NCI-H187 (cell line): ENCODE measurements at places on chromosomes 1 and 21.

GRCh38 chr1:224169718-224170270, 13.2 kb upstream of the DEGS1 start:
- DNase-seq = no peak

DNA sequence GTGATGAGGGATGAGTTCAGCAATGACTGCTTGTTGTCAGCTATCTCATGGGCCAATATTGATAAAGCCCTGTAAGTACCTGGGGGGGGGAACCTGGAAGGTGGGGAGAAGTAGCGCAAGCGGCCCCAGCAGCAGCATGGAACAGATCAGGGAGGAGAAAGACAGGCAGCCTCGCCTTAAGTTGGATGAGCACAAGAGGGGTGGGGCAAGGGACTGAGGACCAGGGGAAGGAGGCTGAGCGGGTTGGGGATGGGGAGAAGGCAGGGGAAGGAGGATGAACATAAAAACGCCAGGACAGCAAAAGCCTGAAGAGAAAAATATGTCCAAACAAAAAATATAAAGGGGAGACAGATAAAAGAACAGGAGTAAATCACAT, 70.6 kb downstream of the ALG14 start:
- DNase-seq = no peak

DNA sequence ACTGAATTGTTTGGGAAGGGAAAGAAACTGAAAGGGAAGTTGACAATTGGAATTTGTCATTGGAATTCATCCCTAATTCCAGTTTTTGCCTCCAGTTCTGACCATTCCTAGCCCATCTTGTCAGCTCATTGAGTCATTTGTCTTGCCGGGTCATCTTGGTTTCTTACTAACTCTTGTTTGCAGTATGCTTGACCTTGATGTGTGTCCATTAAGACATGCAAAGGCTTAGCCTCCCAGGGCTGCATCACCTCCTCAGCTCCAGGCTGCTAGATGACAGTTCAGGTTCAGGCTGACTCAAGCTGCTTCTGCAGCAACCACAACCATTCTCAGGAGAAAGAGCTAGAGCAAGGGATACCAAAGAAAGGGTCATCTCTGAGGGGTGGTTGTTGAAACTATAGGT, 151.3 kb upstream of the PTGFR start:
- DNase-seq = no peak

- DNase-seq = no peak
Observed at GRCh38 chr1:25715888-25716287, 84.1 kb upstream of the SELENON start.

DNA sequence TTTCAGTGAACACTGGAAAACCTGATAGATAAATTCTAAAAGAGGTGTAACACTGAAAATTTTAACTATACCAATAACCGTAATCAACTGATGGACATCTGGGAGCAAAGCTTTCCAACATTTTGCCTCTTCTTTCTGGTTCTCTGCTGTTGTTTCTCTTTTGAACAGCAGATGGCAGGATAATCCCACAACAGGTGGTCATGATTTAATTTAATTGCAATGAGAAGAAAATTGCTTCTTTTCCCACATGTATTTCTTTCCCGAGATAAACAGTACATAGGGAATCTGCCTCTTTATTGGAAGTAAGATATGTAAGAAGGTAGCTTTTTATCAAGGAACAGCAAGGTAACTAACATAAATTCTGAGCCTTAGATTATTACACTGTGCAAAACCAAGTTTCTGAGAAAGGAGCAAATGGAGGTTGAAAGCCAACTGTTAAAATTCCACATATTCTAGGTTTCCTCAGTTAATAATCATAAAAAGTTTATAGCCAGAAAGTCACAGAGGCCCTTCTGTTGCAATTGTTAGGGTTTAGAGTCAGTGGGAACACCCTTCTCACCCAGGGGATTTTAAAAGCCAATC, 72.9 kb downstream of the RPS6KA1 start:
- peak; percentile 14 for DNase-seq

DNA sequence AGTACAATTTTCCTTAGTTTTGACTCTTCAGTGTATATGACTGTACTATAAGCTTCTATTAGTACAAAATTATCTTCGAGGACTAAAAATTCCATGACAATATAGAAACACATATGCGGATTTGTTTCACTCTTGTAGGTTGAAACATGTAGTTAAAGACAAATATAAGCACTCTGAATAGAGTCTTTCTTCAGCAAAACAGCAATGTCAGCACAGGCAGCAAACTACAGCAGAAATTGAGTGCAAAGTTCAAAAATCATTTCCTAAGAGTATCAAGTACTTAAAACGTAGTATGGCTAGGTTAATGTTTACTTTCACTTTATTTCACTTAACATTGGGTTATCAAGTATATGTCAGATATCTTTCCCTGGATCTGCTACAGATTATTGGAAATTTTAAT, 106.7 kb downstream of the FAF1 start:
- DNase-seq = no peak

- DNase-seq = no peak
Observed at GRCh38 chr1:93635614-93636543, 45.8 kb downstream of the BCAR3 start.

DNA sequence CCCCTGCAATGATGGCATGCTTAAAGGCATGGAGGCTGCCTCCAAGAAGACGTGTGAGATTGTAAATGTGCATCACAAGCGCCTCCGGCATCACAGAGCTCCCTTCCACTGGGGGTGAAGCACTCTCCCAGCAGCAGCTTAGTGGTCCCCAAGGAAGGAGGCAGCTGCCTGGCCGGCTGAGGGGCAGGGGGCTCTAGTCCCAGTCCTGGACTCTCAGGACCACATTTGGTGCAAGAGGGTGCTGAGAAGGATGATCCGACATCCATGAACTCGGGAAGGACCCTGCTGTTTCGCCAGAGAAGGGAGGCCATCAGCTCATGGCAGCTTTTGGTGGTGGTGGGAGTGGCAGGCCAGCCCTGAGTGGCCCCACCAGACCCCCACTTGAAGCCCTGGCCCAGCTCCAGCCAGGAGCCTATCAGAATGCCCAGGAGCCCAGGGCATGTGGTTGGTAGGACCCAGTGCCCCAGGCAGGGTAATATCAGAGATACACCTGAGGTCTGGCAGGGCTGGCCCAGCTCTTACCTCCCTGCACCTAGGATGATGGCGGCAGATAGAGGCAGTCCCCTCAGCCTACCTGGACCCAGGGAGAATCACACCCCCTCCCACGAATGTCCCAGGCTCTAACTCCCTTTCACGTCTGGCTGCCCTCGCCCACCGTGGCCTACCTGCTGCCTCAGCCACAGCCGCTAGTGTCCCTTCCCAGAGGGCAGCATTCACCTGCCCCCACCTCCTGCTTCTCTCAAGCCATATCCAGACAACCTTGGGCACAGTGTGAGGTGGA, 2.4 kb upstream of the WNT9A start:
- DNase-seq = no peak

- DNase-seq = no peak
Observed at GRCh38 chr1:212354464-212354863, 60.2 kb downstream of the PACC1 start.

- DNase-seq = no peak
Observed at GRCh38 chr1:14165371-14165801, 433.1 kb upstream of the KAZN start.

DNA sequence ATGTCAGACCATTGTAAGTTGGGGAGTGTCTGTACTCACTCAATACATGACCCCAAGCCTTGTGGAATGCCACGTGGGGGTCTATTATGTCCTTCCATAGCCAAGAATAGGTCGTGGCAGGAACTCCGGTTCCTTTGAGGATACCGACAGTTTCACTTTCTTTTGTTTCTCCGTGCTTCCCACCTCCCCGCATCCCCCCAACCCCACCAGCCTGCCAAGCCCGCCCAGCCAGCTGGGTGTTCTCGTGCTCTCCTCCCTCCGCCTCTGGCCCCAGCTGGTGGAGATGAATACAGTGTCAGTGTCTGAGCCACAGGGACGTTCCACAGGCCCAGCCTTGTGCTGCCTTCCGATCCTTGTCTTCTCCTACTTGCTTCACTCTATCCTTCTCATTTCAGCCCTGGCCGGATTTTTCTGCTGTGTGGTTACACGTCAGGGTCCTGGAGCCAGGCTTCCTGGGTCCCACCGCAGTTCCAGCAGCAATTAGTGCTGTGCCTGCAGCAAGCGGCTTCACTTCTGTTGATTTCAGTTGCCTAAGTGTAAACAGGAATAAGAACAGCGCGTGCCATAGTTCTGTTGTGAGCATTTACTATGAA, 4.1 kb upstream of the AGTRAP start:
- no peak for DNase-seq

- DNase-seq = no peak
Observed at GRCh38 chr1:82830690-82831380, 1030.1 kb downstream of the ADGRL2 start.

DNA sequence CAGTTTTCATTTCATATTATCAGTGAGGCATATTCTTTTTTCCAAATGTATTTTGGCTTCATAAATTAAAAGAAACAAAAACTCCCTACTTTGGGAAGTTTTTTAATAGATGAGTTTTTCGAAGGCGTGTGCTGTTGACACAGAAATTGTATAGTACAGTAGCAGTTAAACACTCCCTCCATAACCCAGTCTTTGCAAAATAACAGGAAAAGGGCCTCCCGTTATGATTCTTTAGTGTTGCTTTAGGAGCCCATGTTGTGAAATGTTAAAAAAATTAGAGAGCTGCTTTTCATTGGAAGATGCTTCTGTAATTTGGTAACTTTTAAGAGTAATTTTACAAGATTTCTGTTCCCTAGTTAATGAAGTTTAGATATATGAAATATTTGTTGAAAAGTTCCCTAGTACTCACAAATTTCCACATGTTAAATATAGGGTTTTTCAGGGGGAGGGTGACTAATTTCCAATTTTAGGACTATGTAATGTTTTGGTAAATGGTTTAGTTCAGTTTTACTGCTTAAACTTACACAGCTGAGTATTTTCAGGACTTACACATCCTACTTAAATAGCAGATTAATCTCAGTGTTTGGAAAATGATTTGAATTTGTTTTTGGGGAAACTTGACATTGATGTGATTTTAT, 2.0 kb downstream of the CAMSAP2 start:
- DNase-seq = no peak

GRCh38 chr1:24186711-24186992, 437 bp downstream of the IFNLR1 start:
- DNase-seq = no peak

DNA sequence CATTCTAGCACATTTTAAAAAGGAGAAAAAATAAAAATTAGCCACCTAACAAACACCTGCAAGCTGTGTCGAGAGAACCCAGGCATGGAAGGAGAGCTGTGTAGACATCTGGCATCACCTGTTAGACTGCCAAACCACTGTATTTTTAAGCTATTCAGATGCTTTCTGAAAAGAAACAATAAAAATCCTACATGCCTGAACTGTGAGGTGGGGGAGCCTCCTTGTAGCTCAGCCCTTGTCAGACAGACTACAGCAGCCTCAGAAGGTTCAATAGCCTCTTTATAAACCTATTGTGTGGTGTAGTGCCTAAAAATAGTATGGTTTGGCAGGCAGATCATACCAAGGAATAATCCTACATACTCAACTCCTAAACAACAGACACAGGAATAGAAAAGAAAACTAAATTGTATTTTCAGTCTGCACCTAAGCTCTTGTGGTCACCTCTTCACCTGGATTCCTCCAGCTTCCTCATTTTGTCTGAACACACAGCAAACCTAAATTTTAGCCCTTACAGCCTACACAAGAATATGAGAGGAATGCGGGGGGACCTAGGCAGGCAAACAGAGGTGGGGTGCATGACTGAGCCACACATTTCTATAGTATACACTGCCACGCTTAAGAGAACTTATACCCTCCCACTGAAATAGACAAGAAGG, 67.0 kb downstream of the SIPA1L2 start:
- no peak for DNase-seq

DNA sequence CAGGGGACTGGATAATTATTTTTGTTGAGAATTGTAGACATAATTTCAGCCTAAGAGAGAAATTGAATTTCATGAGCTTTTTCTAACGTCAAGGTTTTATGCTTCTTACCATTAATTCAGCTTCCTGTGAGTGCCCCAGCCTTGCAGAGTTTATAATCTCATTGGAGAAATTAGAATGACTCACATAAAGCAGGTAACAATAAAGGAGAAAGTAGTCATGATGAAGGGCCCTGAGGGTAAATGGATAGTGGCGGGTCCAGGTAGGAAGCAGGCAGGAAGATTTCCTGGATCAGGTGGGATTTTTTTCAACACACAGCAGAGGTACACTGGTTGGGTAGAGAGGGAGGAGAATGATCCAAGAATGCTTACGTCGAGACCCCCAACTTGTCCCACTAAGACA, 311.4 kb downstream of the BARHL2 start:
- DNase-seq = no peak

- peak; percentile 45 for DNase-seq
Observed at GRCh38 chr1:204128964-204129896, 22.6 kb downstream of the ETNK2 start.

DNA sequence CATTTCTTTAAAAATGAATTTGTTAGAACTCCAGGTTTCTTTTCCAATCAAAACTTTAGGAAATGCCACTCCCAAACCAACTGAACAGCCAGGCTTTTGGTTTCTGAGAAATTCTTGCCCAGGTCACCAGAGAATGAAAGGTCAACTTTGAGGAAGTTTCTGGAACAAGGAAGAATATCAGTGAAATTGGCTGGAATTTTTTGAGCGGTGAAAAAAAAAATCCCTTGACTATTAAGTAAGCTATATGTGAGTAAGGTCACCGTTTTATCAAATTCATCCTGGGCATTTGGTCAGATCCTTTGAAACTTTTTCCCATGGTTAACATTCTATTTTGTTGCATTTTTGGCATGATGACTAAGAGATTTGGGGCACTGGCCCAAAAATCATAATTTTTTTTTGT, 469.3 kb downstream of the LTN1 start:
- DNase-seq = no peak

- no peak for DNase-seq
Observed at GRCh38 chr1:234148350-234148749, 224.9 kb upstream of the COA6 start.

DNA sequence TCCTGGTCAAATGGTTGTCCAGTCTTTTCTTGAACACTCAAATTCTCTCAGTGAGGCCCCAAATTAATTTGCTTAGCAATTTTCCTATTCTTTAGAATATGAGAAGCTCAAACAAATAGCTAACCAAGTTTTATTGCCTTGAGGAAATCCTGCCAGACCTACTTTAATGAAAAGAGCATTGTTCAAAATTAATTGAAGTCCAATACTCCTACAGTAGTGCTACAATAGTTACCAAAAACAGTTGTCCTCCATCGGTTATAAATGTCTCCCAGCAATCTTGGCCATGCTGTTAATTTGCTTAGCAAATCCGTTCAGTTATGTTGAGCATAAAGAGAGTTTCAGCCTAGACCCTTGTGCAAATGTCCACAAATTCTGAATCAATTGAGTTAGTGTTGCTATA, 112.9 kb downstream of the MAB21L3 start:
- DNase-seq = no peak
